Substantia nigra (tissue), 51 donors: ENCODE measurements at places on chromosomes 7 and 10.

- no peak for DNase-seq
Observed at GRCh38 chr7:31687024-31687748, at the start of gene PPP1R17. Gene PPP1R17, plus strand, starts transcription at chr7:31687215. Its CDS starts 5,227 bp downstream, at chr7:31692442.

- no peak for DNase-seq
Observed at GRCh38 chr10:36880898-36881297, 244.5 kb upstream of the ANKRD30A start.

GRCh38 chr7:274266-274665 is 15.7 kb upstream of the FOXL3 start:
- DNase-seq = no peak

DNA sequence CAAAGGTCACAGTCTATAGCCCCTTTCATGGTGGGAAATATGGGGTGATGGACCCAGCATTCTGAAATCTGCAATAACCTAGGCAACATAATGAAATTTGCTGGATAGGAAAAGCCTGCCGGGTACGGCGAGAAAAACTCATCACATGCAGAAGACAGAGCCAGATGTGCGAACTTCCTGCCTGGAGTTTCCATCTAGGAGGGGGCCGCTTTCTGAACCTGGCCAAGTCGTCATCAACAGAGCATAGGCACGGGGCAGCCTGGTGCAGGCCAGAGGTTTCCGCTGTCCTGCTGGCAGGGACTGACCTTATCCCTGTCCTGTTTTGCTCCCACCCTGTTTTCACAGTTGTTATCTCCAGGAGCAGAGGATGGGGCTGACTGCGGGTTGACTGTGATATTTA is 27.4 kb downstream of the CCDC3 start:
- DNase-seq = no peak

GRCh38 chr7:2870471-2870931 is 26.4 kb upstream of the GNA12 start:
- DNase-seq = no peak

GRCh38 chr7:6127110-6127490 is 95.9 kb downstream of the ANKRD61 start:
- no peak for DNase-seq

DNA sequence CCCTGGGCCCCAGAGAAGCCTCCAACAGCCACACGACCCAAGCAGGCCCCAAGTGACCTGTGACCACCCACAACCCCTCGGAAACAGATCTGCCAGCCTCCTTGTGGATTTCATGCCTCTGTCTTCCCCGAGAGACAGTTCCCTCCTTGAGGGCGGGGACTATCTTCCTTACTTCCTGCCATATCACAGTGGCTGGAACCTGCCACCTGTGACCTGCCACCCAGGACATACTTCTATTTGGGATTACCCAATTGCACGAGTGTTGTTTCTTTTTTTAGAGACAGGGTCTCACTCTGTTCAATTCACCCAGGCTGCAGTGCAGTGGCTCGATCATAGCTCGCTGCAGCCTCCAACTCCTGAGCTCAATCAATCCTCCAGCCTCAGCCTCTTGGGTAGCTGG is 25.9 kb downstream of the TNRC18 start:
- no peak for DNase-seq
